Esophagus mucosa (tissue), 1 donor: ENCODE measurements at places on chromosomes 6 and 20. TPM values are rescaled to one million over a fixed set of nuclear protein-coding genes. Genes with fewer than 3 reads are reported as not detected.

- ATAC-seq = no peak
Observed at GRCh38 chr6:142372348-142372747, 70.5 kb downstream of the ADGRG6 start.

The RPP21 gene
- 46.0 TPM for total RNA-seq

DNA sequence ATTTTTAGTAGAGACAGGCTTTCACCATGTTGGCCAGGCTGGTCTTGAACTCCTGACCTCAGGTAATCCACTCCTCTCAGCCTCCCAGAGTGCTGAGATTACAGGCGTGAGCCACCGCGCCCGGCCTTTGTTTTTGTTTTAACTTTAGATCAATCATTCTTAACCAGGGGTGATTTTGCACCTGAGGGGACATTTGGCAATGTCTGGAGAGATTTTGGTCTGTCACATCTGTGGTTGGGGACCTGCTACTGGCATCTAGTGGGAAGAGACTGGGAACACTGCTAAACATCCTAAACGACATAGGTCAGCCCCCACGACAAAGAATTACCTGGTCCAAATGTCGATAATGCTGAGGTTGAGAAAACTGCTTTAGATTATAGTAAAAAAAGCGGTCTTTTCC is 82.3 kb downstream of the C6orf52 start:
- ATAC-seq = no peak

The TRDN gene
- total RNA-seq = not detected

DNA sequence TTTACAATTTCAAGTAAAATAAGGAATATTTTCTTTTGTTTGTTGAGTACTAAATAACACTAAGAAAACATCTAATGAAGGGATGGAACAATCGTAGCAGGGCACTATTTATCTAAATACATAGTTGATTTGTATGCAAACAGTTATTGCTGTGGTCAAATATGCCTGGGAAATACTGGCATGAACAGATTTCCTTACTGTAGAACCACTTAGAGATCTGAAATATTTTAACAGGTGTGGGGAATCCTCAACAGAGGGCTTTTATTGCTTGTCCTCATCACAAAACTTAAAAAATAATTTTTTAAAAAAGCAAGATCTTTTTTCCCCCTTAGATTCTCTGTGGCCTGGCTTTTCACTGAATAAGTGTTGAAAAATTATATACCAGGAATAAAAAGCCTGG is 233.0 kb upstream of the FAM83B start:
- ATAC-seq = no peak

The NRSN1 gene
- not detected for total RNA-seq

- ATAC-seq = no peak
Observed at GRCh38 chr20:50257860-50258259, 67.2 kb downstream of the CEBPB start.

DNA sequence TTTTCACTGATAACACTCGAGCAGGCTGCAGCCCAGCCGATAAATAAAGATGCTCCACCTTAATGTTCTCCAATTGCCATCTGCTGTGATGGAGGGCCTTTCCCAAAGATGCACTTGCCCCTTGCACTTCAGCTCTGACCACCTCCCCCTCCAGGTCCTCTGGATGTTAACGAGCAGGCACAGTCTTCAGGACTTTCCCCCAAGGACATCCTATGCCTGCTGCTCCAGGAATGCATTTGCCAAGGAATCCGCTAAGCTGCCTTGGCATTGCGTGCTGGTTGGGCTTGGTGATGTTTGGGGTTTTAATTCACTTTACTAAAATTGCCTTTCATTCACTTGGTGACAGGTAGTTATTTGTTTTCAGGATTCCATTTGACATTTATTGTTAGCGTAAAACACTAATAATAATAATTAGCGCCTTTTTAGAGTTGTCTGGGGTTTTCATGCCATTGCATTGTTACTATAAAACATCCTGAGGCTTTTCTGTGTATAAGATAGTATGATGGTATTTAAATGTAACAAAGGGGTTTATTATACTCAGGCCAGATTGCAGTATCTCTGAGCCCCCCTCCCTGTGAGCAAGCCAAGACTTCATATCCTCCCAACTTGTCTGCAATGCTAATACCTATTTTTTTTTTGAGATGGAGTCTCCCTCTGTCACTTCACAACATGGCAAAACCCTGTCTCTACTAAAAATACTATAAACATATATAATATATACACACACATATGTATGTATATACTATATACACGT is 66.7 kb upstream of the TSHZ2 start:
- ATAC-seq = no peak
